ENCODE measurements at places on chromosomes 1 and 21.

- peak; percentile 91 for DNase-seq
These were observed at the start of gene ETV3 for GRCh38 chr1:157138220-157139051. Gene ETV3 (minus strand): TSS chr1:157138395. CDS start chr1:157136352, 2,043 bp downstream.

DNA sequence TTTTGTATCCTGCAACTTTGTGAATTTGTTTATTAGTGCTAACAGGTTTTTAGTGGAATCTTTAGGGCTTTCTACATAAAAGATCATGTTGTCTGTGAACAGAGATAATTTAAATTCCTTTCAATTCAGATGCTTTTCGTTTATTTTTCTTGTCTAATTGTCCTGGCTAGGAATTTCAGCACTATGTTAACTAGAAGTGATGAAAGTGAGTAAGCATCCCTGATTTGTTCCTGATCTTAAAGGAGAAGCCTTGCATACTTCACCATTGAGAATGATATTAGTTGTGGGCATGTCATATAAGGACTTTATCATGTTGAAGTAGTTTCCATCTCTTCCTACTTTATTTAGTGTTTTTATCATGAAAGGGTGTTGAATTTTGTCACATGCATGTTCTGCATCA is 23.6 kb upstream of the TRIM67 start:
- no peak for DNase-seq

DNA sequence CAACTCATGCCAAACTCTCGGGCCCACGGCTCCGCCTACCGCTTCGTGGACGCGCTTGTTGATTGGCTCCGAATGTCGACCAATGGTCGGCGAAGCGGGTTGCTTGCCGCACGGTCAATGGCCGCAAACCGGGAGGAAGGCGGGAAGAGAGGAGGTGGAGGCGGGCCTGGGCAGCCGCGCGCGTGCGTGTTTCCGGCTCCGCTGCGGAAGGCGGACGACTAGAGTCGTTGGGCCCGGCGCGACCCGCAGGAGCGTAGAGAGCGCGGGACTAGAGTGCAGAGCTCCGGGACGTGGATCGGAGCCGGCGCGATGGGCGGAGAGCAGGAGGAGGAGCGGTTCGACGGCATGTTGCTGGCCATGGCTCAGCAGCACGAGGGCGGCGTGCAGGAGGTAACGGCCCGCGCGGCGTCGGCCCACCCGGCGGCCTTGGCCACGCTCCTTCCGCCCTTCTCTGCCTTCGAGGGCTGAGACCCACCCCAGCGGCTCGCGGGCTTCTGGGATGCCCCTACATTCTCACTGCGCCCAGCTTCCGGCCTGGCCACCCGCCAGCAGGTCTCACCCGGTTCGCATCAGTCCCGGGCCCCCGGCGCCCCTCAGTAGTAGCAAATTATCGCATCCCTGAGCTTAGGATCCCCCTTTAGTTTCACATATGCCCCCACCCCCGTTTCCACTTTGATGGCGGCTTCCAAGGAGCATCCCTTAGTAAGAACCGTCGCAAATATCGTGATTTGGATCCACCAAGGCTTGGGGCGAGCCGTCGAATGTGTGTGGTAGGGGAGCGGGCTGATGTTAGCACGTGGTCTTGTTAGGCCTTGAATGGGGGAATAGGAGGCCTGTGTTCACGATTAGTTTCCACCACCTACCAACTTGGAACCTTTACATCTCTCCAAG is at the start of gene NUDC:
Gene NUDC (plus strand): TSS at position 204 of the 891 bp plus-strand sequence. CDS start 106 bp downstream, at position 310.
- peak; percentile 98 for DNase-seq

GRCh38 chr1:53519421-53519820 is 60.2 kb downstream of the DMRTB1 start:
- DNase-seq: no peak

DNA sequence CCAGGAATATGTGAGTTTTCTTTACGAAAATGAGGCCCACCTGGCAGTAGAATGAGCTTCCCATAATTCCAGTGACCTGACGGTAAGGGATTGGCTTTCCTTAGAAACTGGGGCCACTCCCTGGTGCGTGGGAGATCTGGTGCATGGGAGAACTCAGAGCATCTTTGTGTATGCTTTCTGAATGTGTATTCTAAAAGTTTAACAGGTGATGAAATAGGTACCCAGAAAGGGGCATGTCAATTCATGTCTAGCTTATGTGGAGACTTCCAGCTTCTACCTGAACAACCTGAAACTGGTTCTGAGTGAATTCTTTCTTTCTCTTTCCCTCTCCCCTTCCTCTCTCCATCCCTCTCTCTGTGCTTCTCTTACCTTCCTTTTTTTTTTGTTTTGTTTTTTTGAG is 15.2 kb upstream of the FCRLA start:
- DNase-seq: no peak

- DNase-seq: no peak
These were observed 492.2 kb upstream of the DAB1 start for GRCh38 chr1:57916041-57916440.

DNA sequence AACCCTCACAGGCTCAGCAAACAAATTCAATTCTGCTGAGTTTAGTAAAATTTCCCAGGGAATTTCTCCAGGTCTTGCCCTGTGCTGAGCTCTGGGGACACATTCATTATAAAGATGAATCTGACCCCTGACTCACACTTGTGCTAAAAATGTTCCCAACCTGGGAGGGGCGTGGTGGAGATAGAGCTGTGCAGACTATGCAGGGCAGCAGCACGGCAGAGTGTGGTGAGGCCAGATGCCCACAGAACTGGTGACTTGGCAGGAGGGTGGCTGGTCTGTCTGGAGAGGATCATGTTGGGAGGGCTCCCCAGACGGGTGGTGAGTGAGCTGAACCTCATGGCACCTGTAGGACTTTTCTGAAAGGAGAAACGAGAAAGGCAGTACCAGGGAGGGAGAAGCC is 31.6 kb downstream of the FAAH start:
- DNase-seq: no peak

DNA sequence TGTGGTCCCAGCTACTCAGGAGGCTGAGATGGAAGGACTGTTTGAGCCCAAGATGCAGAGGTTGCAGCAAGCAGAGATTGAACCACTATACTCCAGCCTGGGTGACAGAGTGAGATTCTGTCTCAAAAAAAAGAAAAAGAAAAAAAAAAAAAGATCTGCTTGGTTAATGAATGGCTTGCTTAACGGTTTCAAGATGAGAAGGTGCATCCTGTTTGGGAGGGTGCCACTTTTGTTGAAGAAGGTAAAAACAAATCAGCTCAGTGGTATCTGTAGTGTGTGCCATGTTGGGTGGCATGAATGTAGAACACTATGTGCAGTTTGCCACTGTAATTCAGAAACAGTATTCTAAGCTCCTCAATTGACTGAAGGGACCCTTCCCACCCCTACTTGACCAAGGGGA is 94.9 kb upstream of the ETV3 start:
- DNase-seq: no peak

DNA sequence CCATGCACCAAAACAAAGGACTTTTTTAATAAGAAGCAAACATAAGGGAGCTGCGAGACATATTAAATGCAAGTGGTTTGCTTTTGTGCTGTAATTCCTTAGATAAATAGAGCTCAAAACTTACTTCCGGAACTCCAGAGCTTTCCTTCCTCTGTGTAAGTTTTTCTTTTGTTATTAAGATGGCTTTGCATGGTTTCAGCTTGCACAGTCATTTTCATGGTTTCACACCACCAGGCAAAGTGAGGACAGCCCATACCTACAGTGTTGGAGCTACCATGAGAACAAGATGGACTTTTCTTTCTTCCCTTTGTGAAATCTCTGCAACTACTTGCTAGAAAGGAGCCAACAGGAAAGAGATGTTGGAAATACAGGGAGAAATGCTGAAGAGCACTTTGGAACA is 368.0 kb downstream of the SETD4 start:
- DNase-seq: no peak

Data from nucleus accumbens (tissue), 56 donors.